ENCODE measurements at places on chromosomes 16 and 17.

DNA sequence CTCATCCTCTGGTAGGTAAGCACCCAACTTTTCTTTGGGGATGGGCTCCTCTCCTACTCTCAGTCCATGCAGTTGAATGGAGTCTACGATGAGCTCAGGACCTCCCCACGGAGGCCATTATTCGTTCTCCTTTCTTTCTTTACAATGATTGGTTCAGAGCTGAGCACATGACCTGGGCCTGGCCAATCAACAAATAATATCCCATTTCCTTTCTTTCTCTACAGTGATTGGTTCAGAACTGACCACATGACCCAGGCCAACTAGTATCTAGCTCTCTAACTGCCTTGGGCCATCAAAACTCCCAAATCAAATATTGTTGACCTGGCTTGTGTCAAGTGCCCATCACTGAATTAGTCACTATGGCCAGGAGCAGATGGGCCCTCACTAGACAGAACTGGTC, 129.2 kb downstream of the USP31 start:
- no peak for DNase-seq

DNA sequence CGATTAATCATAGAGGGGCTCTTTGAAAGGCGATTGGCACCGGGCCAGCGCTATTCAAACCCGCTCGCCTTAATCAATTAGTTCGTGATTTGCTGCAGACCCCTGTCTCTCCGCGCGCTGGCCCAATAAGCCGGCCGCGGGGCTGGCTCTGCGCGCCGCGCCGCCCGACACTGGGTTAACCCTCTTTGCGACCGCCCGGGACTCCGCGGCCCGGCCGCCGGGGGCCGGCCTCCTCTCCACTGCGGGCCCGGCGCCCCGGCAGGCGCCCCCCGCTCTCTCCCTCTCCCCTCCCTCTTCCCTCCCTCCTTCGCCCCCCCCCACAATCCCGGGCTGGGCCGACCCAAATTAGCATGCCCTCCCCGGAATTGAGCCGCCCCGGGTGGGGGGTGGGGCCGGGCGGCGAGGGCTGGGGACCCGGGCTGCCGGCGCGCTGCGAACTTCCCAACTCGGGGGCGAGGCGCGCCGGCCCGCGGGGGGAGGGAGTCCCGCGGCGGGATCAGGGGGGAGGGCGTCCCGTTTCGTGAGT, 428 bp upstream of the SALL1 start:
- no peak for DNase-seq

GRCh38 chr17:39400547-39401411, 647 bp downstream of the FBXL20 start:
- DNase-seq, result no peak

DNA sequence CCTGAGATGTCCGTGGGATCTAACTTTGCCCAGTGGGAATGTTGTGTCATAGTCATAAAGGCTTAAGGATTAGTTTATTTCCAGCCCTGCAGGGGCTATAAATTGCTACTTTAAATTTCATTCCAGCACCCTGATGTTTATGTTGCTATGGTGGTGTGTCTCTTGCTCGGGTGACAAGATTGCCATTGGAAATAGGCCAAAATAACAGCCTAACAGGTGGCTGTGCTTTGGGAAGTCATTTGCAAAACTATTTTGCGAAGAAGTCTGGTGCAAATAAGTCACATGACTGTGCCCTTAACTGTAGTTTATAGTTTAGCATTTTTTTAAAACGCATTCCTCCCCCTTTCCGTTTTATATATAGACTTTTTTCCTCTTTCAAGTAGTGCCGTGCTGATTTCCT, 23.1 kb downstream of the PITPNC1 start:
- no peak for DNase-seq

GRCh38 chr16:85227946-85228862, 115.9 kb upstream of the CIBAR2 start:
- no peak for DNase-seq

GRCh38 chr16:50675686-50676610, 5.2 kb downstream of the SNX20 start:
- DNase-seq, result no peak

- DNase-seq, result no peak
Observed at GRCh38 chr16:14196011-14196410, 124.9 kb downstream of the MRTFB start.

DNA sequence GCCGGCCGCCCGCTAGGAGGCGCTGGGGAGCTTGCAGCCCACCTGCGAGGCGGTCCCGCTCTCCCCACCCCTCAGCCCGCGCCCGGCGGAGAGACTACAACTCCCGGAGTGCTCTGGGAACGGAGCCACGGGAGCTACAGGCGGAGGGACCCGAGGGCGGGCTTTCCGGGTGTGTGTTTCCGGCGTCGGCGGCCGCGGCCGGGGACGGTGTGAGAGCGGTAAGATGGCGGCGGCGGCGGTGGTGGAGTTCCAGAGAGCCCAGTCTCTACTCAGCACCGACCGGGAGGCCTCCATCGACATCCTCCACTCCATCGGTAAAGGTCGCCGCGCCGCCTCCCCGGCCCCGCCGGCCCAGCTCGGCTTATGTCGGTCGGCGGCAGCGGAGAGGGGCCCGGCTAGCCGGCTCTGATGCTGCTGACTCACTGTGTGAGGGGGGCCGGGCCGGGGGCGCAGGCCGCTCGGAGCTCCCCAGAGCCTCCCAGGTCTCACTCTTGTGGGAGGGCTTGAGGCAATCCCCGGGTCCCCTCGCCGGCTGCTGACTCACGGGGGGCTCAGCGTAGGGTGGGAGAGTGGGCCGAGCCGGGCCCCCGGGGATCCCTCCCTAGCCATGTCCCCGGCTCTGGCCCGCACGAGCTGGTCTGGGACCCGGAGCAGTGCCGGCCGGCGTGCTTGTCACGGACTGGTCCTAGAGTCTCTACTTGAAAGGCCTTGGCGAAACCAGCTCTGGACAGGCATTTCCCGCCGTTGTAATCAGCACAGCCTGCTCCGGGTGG, at the start of gene PSMD11:
PSMD11 (plus strand) TSS at position 210 of the 773 bp plus-strand sequence; CDS start at position 224, 14 bp downstream.
- DNase-seq, result peak; percentile 99

DNA sequence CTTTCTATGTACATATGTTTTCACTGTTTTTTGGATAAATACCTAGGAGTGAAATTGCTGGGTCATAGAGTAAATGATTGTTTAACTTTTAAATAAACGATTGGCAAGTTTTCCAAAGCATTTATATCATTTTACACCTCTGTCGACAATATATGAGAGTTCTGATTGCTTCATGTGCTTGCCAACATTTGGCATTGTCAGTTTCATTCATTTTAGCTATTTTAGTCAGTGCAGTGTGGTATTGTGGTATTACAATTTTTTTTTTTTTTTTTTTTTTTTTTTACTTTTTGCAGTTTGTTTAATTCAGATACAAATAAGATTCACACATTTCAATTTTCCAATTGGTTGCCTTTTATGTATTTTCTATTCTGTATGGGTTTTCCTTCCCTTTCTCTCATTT, 26.0 kb downstream of the TADA2A start:
- no peak for DNase-seq

DNA sequence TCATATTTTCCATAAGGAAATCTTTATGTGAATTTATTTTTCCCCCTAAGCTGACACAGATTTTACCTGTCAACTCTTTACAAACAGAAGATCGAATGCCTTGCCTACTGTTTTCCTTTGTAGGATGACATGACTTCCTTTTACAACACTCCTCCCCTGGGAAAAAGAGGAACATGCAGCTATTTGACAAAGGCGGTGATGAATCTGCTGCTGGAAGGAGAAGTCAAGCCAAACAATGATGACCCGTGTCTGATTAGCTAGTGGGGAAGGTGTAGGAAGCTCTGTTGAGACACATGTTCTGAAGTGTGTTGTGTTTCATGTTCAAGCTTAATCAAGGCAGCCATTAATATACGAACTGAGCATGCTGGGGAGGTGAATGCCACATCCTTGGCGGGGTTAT, 238.0 kb downstream of the PHKB start:
- no peak for DNase-seq

GRCh38 chr17:16977932-16978331, 6.0 kb upstream of the TNFRSF13B start:
- no peak for DNase-seq

DNA sequence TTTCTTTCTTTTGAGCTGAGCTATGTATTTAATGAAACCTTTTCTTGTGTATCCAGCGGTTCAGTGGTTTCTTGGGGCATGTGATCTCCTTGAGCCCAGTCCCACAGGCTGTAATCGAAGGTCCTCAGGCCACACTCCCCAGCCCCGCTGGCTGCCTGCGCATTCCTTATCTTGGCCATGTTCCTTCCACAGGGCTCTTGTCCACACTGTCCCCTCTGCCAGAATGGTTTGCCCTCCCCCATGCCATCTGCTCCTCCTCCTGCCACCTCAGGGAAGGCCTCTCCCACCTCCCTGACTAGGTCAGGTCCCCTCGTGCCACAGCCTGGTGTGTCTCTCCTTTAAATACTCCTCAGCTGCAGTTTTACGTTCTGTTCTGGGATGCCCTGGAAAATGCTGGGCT, 12.1 kb upstream of the NLRC5 start:
- no peak for DNase-seq

- DNase-seq, result no peak
Observed at GRCh38 chr16:57764341-57765159, 29.0 kb downstream of the KATNB1 start.

DNA sequence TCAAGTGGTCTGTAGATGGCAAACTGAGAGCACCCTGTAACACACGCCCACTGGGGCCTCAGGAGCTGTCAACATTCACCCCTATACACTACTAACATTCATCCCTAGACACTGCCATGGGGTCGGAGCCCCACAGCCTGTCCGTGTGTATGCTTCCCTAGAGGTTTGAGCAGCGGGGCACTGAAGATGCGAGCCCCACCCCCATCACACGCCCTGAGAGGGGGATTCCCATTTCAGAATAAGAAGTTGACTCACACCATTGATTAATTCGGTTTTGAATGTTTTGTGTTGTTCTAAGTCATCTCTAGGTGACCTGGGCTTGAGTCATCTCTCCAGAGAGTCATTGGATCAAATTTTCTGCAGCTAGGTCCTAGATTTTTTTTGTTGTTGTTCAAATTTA, 37.3 kb upstream of the MMD start:
- peak; percentile 8 for DNase-seq

DNA sequence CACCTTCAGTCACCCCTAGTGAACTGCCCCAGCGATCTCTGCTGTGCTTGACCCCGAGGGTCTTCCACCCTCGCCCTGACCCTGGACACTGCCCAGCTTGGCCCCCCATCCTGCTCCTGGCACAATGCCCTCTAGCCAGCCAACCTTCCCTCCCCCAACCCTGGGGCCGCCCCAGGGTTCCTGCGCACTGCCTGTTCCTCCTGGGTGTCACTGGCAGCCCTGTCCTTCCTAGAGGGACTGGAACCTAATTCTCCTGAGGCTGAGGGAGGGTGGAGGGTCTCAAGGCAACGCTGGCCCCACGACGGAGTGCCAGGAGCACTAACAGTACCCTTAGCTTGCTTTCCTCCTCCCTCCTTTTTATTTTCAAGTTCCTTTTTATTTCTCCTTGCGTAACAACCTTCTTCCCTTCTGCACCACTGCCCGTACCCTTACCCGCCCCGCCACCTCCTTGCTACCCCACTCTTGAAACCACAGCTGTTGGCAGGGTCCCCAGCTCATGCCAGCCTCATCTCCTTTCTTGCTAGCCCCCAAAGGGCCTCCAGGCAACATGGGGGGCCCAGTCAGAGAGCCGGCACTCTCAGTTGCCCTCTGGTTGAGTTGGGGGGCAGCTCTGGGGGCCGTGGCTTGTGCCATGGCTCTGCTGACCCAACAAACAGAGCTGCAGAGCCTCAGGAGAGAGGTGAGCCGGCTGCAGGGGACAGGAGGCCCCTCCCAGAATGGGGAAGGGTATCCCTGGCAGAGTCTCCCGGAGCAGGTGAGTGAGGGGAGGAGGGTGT, at the start of gene TNFSF13:
TNFSF13 (plus strand) TSS at position 207 of the 776 bp plus-strand sequence; CDS start at position 497, 290 bp downstream.
- DNase-seq, result no peak

DNA sequence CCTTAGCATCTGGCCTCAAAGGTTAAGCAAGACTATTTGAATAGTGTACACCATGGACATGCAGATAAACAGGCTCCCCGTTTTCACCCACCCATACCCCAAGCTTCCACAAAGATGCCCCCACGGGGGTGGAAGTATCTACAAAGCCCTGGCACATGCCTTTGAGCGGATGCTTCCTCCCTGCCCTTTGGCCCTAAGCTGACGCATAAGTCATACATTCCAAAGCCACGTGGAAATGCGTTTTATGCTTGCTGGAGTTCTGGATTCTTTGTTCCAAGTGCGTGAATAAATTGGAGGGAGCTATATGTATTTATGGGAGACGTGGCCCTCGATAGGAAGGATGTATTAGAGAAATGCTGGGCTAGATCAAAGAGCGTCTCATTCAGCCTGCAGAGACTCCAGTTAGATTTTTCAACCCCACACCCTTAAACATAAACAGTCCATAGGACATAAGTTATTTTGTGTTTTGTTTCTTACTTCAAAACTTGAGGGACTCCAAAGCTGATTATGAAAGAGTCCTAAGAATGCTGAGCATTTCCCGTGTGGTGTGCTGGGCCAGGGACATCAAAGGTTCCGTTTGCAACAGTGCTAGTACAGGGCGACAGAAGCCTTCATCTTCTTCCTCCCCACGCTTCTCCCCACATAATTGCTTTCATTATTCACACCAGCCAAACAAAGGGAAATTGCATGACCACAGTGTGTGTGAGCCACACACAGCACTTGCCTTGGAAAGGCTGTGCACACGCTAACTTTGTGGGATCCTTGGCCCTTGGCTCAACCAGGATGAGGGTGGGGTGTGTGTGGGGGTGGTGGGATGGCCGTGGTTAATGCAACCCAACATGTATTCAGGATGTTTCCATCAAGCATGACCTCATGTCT, 73.6 kb downstream of the WIPI1 start:
- DNase-seq, result no peak

- DNase-seq, result no peak
Observed at GRCh38 chr17:75645501-75645888, 12.3 kb downstream of the SMIM5 start.

GRCh38 chr16:58013201-58013956, 12.2 kb downstream of the USB1 start:
- no peak for DNase-seq

- DNase-seq, result no peak
Observed at GRCh38 chr17:2051061-2051932, 3.6 kb upstream of the HIC1 start.

DNA sequence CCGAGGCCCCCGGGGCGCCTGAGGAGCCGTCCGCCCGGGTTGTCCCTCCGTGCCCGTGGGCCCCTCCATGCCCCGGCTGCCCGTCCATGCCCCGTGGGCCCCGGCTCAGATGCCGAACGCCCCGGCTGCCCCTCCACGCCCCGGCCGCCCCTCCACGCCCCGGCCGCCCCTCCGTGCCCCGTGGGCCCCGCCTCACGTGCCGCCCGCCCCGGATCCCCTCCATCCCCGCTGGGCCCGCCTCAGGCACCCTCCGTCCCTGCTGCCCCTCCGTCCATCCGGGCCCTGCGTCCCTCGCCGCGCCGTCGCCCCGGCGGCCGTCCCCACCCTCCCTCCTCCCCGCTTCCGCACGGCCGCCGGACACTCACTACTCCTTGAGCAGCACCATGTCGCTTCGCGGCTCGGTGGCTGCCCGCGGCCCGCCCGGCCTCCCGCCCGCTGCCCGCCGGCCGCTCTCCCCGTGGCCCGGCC, 382 bp downstream of the PITPNA start:
- no peak for DNase-seq
